Activated CD4-positive, alpha-beta T cell treated with anti-CD3 and anti-CD28 coated beads for 36 hours (primary cell): ENCODE measurements at places on chromosomes 16 and 17. TPM values are rescaled to one million over a fixed set of nuclear protein-coding genes. Genes with fewer than 3 reads are reported as not detected.

- DNase-seq: no peak
These were observed 62.4 kb upstream of the MARCHF10 start for GRCh38 chr17:62870552-62870971.

The MT1G gene
- 14.7 TPM for total RNA-seq

The GRIN2C gene
- total RNA-seq: not detected

DNA sequence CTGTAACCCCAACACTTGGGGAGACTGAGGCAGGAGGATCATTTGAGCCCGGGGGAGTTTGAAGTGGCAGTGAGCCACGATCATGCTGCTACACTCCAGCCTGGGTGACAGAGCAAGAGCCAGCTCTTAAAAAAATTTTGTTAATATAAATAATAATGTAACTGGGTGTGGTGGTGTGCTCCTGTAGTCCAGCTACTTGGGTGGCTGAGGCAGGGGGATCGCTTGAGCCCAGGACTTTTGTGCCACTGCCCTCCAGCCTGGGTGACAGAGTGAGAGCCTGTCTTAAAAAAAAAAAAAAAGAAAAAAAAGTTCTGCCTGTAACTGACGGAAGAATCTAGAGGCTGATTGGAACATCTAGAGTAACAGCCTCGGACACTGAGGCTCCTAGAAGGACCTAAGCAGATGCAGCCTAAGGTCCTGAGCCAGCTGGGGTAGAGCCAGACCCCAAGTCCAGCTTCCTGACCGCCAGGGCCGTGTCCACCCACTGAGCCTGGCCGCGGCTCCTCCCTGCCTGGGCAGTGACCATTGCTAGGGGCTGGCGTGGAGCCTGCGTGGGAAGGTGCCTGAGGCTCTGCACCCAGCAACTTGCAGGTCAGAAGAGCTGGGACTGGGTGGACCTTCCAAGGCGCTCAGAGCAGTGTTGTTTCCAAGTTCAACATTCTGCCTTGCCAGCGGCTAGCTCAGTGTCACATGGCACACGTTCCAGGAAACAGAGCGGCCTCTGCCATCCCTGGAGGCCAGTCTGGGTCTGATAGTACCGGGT lies 209.4 kb upstream of the CIBAR2 start:
- no peak for DNase-seq

The ASGR1 gene
- total RNA-seq: 1.1 TPM

DNA sequence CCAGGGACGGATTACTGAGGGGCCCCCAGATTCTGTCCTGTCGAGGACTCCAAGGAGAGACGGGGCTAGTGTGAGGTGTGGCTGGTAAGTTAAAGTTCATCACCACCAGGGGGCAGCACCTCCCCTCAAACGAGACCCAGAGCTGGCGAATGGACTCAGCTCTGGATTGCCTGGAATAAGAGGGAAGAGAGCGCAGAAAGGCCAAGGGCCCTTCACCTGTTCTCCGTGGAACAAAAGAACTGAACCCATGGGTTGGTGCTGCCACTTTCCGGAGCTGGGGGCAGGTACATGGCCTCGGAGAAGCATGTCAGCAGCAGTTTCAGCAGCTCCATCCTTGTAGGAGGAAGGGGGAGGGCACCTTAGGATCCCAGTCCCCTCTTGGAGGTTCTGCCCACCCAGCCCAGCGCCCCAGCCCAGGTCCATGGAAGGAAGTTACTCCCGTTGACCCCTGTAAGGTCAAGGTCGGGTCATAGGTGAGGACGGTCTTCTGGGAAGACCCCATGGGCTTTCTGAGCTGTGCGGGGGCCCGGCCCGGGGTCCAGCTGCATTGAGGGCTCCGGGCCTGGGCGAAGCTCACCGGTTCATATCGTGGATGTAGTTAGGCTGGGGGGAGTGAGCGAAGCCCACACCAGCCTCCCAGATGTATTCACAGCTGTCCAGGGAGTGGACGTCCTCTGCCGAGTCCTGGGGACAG lies 10.8 kb downstream of the HID1 start:
- peak; percentile 92 for DNase-seq

- DNase-seq: no peak
These were observed 20.2 kb downstream of the CRISPLD2 start for GRCh38 chr16:84839956-84840355.

DNA sequence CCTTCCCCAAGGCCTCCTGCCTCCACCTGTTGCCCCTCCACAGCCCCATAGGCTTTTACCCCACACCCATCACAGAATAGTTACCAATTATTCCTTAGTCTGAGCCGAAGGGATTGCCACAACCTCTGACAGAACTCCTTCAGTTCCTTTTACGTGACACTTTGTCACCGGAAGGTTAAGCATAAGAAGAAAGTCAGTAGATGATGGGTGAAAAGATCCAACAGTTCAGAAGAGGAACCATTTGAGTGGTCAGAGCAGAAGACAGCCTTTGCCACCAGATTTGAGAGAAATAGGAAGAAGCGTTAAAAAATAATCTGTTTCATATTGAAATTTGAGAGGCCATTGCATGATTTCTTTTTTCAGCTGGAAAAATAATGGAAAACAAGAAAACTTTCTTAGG lies 1.2 kb downstream of the SRR start:
- no peak for DNase-seq

The KIAA0753 gene
- total RNA-seq: 17.1 TPM

The FBXL19 gene
- 31.4 TPM for total RNA-seq

The MYH11 gene
- total RNA-seq: not detected

- no peak for DNase-seq
These were observed 12.2 kb downstream of the GJD3 start for GRCh38 chr17:40352237-40352778.

DNA sequence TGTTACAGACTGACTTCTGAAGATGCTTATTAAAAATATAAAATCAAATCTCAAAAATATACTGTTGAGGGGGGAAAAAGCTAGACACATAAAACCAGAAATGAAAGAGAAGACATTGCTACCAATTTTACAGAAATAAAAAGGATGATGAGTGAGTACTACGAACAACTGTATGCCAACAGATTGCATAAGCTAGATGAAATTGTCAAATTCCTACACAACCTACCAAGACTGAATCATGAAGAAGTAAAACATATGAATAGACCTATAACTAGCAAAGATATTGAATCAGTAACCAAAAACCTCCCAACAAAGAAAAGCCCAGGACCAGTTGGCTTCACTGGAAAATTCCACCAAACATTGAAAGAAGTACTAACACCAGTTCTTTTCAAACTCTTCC lies 3.5 kb upstream of the CAPNS2 start:
- no peak for DNase-seq

DNA sequence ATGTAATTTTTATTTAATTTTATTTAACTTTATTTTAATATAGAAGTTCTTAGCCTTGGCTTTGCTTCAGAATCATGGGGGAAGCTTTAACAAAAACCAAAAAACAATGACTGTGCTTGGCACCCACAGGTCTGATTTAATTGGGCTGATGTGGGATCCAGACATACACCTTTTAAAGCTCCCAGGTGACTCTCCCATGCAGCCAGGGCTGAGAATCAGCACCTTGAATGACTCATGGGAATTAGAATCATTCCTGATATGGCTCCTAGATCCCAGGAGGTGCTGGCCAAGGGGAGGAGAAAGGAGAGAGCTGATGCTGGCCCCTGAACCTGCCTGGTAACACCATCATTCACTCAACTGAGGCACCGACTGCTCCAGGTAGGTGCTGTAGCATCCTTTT lies 240.7 kb downstream of the PARN start:
- DNase-seq: no peak

GRCh38 chr16:15621456-15621855 lies 21.5 kb downstream of the MARF1 start:
- no peak for DNase-seq
